ENCODE measurements at places on chromosomes 7 and 10.

DNA sequence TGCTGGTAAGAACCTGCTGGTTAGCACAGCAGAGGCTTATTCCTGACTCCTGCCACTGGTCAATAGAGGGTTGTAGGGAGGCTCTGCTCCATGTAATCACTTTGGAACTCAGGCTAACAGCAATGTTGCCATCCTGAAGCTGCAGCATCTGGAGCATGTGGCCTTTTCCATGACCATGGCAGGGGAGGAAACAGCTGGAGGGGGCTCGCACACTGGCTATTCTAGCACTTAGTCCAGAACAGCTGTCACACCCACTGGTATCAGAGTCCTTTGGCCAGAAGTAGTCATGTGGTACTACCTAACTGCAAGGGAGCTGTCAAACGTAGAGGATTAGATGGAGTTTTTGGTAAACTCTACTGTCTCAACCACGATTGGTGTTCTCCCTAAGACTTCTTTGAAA is 450.0 kb downstream of the RPS24 start:
- DNase-seq = no peak

- no peak for DNase-seq
Measured at GRCh38 chr7:140605337-140605736, 35.3 kb downstream of the DENND2A start.

DNA sequence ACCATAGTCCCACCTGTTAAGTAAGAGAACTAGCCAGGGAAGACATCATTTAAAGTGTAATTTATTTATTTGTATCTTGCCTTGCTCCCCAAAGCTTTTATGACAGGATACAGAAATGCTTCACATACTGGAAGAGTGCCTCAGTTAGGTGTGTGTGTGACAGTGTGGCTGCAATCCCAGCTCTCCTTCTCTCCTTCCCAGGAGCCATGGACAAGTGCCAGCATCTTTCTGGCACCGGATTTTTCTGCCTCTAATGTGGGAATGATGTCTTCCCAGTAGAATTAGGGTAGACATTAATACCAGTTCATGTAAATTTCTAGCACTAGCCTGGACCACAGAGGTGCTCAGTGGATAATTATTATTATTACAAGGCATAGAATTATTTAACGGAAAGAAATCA is 30.3 kb upstream of the ATXN7L1 start:
- DNase-seq = no peak

- DNase-seq = no peak
Measured at GRCh38 chr10:52351914-52352330, 37.8 kb downstream of the DKK1 start.

- DNase-seq = no peak
Measured at GRCh38 chr10:27911539-27911938, 87.3 kb downstream of the ODAD2 start.

GRCh38 chr10:29841724-29842649 is 207.2 kb upstream of the SVIL start:
- DNase-seq = no peak

- DNase-seq = no peak
Measured at GRCh38 chr10:6321880-6322279, 119.1 kb downstream of the PFKFB3 start.

DNA sequence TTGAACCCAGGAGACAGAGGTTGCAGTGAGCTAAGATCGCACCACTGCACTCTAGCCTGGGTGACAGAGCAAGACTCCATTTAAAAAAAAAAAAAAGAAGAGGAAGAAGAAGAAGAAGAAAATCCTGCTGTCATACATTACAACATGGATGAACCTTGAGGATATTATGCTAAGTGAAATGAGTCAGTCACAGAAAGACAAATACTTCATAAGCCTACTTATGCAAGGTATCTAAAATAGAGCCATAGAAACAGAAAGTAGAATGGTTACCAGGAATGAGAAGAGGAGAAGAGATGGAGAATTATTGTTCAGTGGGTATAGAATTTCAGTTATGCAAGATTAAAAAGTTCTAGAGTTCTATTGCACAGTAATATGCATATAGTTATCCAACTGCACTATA is 466.5 kb downstream of the PLXNA4 start:
- no peak for DNase-seq

- no peak for DNase-seq
Measured at GRCh38 chr10:49356944-49357343, 38.9 kb downstream of the DRGX start.

Measured in activated CD4-positive, CD25-positive, alpha-beta regulatory T cell (primary cell).